ENCODE measurements at places on chromosomes 5 and 9.

DNA sequence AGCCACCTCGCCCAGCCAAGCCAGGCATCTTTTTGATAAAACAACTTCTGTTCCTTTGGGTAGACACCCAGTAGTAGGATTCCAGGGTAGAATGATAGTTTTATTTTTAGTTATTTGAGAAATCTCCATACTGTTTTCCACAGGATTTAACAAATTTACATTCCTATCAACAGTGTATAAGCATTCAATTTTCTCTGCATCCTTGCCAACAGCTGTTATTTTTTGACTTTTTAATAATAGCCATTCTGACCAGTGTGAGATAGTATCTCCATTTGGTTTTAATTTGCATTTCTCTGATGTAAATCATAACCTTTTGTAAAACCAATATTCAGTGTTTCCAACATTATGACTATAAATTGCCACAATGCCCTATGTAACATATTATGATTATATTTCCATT, 28.2 kb upstream of the CCNB1 start:
- DNase-seq: no peak

- no peak for DNase-seq
Measured at GRCh38 chr5:68458416-68459021, 243.0 kb downstream of the PIK3R1 start.

GRCh38 chr5:16585041-16585667, 31.6 kb downstream of the RETREG1 start:
- no peak for DNase-seq

GRCh38 chr5:175814691-175815090, 56.7 kb upstream of the CPLX2 start:
- no peak for DNase-seq

- DNase-seq: no peak
Measured at GRCh38 chr9:117722108-117722761, 18.0 kb downstream of the TLR4 start.

DNA sequence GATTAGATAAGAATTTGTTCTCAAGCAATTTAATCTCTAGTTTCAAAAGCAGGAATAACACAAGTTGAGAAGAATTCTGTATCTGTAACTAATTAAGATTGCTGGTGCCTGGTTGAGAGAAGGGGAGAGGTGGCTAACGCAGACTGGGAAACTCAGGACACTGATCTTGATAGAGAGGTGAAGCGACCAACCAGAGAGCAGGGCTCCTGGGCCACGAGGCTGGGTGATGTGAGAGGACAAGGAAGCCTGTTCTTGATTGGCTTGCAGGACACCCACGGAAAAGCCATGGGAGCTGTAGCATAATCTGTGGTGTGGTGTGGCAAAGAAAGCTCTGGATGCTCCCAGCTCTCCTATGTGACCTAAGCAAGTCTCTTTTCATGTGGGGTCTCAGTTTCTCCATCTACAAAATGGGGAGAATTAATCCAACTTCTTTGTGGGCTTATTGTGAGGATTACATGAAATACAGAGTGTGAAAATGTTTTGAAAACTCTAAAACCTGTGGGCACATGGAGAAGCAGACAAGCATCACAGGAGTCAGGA, 594.1 kb upstream of the BRINP1 start:
- no peak for DNase-seq

- DNase-seq: no peak
Measured at GRCh38 chr9:7533376-7534090, 266.0 kb downstream of the DMAC1 start.

All from central memory CD8-positive, alpha-beta T cell (primary cell).